ENCODE measurements at places on chromosomes 7 and 10.

GRCh38 chr10:77417806-77418640 is 219.6 kb downstream of the KCNMA1 start:
- DNase-seq, result no peak

DNA sequence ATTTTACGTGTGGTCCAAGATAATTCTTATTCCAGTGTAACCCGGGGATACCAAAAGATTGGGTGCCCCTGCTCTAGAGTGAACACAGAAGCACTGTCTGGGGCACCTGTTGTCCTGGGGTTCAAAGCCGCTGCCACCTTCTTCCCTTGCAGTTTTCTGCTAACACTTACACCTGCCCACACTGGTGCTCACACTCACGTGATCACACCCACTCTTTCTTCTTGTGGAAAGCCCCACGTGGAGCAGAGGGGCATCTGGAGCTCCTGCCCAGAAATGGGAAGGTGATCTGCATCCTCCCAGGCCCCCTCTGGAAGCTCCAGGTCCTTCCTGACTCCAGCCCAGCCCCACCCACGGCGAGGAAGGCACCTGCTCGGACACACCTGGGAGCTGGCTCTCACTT is 42.9 kb downstream of the PTPRN2 start:
- DNase-seq, result no peak

- DNase-seq, result no peak
Measured at GRCh38 chr7:141444961-141445360, 106.2 kb upstream of the AGK start.

GRCh38 chr10:96041146-96041545 is 2.2 kb upstream of the CCNJ start:
- no peak for DNase-seq

DNA sequence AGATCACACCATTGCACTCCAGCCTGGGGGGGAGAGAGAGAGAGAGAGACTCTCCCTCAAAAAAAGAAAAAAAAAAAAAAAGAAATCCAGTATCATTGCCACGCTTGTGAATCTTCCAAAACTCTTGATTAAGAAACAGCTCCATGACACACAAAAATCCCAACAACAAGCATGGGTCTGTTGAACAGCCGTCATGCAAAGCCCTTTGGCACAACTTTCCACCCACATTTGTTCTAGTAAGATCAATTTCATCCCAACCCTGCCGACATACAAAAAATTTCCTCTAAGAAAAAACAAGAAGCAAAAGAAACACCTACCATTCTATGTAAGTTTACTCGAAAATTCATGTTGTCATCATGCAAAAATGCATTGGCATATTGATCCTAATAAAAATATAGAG is 62.8 kb downstream of the ARMH3 start:
- no peak for DNase-seq

- peak; percentile 7 for DNase-seq
Measured at GRCh38 chr7:41599760-41600159, 103.1 kb downstream of the INHBA start.

DNA sequence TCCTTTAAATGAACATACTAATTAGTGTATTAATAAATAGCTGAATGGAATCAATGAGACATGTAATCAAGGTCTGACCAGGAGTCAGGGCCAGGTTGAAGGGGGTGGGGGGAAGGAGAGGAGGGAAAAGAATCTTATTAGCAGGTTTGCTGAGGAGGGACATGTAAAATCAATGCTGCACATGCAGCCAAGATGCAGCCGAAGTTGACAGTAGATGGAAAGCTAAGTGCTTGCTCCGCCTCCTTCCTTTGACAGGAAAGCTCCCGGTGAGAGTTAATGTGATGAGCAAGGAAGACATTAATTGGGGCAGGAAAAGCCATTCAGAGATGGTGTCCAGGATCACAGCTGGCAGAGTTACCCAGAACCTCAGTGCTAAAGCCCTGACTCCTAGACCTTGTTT is 24.4 kb downstream of the PLXNA4 start:
- peak; percentile 36 for DNase-seq

GRCh38 chr7:155431231-155431630 is 26.7 kb upstream of the EN2 start:
- no peak for DNase-seq

DNA sequence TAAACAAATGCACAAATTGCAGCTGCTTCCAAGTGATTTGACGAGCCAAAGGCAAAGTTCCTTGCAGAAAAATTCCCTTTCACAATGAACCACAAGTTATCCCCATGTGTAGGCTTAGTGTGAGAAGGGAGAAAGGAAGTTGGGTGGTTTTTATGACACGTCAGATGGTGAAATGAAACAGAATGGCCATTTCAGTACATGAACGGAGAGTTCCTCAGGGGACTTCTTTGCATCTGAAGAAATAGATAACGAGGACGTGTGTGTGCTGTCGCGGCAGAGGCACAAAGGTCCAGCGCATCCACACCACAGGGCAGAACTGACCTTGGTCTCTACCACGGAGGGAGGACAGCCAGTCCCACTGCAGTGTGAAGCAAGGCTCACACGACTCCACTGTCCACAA is 135.9 kb downstream of the PAXIP1 start:
- DNase-seq, result no peak

DNA sequence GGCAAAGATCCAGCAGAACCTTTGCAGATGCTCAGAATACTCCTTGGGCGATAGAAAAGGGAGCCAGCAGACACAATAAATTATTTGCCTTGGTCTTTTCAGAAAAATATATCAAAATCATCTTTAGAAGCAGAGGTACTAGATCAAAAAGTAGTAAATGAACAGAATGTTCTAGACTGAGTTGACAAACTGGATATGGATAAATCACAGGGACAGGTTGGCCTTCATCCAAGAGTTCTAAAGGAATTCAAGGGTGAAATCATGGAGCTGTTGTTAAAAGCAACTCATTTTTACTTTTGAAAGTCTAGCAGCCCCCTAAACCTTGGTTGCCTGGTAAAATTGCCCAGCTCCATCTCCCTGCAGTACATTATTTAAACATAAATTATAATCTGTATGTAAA is 99.1 kb downstream of the PLCE1 start:
- no peak for DNase-seq

- DNase-seq, result no peak
Measured at GRCh38 chr10:70343312-70343711, 39.1 kb downstream of the LRRC20 start.

DNA sequence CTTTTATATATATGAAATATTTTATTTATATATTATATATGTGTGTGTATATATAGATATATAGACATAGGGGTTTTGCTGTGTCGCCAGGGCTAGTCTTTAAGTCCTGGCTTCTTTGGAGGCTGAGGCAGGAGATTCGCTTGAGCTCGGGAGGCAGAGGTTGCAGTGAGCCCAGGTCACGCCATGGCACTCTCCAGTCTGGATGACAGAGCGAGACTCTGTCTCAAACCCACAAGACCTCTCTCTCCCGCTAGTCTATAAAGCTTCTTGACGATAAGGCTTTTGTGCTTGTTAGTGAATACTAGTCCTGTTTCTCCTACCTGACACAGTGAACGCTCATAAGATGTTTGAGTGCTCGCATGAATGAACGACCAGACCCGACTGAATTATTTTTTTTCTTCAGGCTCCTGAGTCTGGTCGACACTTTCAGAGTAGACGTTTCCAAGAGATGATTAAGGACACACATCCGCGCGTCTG is 577 bp upstream of the DDX21 start:
- no peak for DNase-seq

DNA sequence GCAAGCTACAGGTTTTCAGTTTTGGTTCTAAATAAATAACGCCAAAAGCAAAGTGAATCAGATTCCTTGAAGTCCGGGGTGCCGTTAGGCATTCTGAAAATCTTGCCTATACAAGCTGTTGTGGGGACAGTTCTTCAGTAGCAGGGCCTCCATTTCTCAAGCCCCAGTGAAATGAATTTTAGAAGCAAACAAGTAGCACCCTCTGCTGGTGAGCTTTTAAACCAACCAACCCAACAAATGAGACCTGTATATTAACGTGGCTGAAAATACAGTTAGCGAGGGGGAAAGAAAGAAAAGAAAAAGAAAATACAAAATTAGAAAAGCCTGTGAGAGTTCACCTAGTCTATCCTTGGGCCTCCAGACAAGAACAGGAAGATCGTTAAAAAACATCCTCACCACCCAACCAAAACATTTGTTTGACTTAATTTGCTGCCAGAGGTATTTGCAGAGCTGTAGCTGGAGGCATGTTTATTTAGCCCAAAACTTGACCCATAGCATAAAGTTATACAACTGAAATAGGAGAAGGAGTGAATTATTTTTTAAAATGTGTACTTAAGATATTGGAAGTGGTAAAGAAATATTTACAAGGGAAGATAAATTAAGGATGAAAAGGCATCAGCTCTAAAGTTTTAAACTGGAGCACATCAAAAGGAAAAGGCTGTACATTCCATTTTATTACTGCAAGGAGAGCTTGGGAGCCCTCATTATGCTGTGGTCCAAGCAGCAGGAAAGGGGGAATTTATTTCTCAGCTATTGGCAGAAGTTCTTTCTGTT is 98.9 kb downstream of the DYNC1I1 start:
- DNase-seq, result peak; percentile 84

- DNase-seq, result no peak
Measured at GRCh38 chr10:132883391-132883881, 58.9 kb downstream of the CFAP46 start.

DNA sequence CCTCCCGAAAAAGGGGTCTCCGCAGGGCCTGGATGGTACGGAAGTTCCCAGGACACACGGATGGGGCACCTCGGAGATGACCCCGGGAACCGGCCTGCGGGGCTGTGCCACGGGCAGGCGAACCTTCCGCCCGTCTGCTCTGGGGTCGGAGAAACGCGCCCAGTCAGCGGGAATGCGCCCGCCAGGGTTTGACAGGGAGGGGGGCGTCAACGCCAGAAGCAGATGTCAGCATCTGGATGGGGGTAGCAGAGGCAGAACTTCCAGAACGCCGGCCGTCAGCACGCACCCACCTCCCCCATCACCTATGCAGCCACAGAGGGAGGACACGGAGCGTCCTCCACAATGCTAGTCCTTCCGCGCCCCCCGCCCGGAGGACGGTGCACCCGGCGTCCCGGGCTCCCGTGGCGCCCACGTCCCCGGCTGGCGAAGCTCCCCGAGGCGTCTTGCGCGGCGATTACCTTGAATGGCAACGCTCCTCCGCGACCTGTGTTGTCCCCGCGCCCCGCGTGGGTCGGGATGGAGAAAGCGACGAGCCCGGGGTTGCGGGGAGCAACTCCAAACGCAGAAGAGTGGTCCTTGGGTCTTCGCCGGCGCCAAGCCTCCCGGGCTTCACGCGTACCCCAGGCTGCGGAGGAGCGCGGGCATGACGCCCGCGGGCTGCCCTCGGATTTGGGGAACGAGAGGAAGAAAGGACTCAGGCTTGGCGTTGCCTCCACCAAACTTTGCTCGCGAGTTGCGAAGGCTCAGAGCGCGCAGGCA is 561 bp downstream of the FGFR2 start:
- DNase-seq, result peak; percentile 36
